ENCODE measurements at places on chromosomes 6 and 20.
A peak's percentile ranks its signal among the peaks of the same experiment; 100 is the strongest.

GRCh38 chr6:30364591-30364990, 19.6 kb downstream of the RPP21 start:
- no peak for DNase-seq
- H3K36me3 ChIP-seq = no peaks in the 10 kb centered on the region
- H3K27me3 ChIP-seq = no peaks in the 10 kb centered on the region
- H3K4me3 ChIP-seq = no peak overlapping the region
- no peaks in the 10 kb centered on the region for H3K4me1 ChIP-seq
- H3K27ac ChIP-seq = no peak overlapping the region

- no peaks in the 10 kb centered on the region for H3K27me3 ChIP-seq
- no peaks in the 10 kb centered on the region for H3K4me1 ChIP-seq
- DNase-seq = no peak
- no peaks in the 10 kb centered on the region for H3K36me3 ChIP-seq
- H3K4me3 ChIP-seq = no peak overlapping the region
Measured at GRCh38 chr20:42961771-42962170, 227.9 kb downstream of the PTPRT start.

- H3K4me1 ChIP-seq = peaks cover 20% of the 10 kb centered on the region
- peaks cover 32% of the 10 kb centered on the region for H3K36me3 ChIP-seq
- H3K27ac ChIP-seq = no peak overlapping the region
- H3K4me3 ChIP-seq = no peak overlapping the region
- no peaks in the 10 kb centered on the region for H3K27me3 ChIP-seq
- no peak for DNase-seq
Measured at GRCh38 chr6:13299403-13299821, 28.9 kb downstream of the TBC1D7 start.

DNA sequence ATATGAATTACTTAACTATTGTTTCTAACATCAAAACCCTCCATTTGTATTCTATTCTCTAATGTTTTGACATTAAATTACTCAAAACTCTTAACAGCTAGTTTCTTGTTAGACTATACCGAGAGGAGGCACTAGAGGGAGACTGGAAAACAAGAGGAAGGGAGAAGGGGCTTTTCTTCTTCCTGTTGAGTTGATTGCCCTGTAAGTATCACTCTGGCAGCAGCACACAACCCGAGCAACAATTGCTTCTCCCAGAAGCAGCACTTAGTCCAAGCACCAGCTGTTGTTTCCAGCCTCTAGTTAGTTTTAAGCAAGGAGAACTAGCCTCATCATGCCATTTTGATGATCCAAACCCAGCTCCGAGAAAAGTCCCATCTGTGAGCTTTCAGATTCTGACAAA, 603.8 kb downstream of the PRKN start:
- no peaks in the 10 kb centered on the region for H3K27me3 ChIP-seq
- no peak for DNase-seq
- no peak overlapping the region for H3K4me3 ChIP-seq

GRCh38 chr20:848193-848592, 14.7 kb downstream of the FAM110A start:
- H3K4me1 ChIP-seq = peaks cover 4% of the 10 kb centered on the region
- H3K27ac ChIP-seq = no peak overlapping the region
- H3K27me3 ChIP-seq = no peaks in the 10 kb centered on the region

DNA sequence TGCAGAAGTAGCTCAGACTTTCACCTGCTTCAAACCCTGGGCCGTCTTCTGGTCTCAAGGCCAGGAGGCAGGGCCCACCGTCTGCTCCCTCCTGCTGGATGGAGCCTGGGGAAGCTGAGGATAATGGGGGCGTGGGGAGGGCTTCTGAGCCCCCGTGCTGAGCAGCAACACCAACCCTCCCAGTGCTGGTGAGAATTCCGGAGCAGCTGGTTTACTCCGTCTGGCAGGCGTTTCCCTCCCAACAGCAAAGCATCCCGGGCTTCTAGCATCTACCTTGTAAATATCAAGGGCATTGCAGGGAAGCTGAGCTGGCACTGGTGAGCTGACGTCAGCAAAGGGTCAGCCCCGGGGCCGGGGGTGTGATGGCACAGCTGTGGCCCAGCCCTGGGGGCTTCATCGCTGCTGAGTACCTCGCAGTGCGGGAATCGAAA, 16.8 kb upstream of the CHRNA4 start:
- no peak for DNase-seq
- H3K27me3 ChIP-seq = no peaks in the 10 kb centered on the region
- H3K36me3 ChIP-seq = no peaks in the 10 kb centered on the region
- no peak overlapping the region for H3K4me3 ChIP-seq
- no peak overlapping the region for H3K27ac ChIP-seq

DNA sequence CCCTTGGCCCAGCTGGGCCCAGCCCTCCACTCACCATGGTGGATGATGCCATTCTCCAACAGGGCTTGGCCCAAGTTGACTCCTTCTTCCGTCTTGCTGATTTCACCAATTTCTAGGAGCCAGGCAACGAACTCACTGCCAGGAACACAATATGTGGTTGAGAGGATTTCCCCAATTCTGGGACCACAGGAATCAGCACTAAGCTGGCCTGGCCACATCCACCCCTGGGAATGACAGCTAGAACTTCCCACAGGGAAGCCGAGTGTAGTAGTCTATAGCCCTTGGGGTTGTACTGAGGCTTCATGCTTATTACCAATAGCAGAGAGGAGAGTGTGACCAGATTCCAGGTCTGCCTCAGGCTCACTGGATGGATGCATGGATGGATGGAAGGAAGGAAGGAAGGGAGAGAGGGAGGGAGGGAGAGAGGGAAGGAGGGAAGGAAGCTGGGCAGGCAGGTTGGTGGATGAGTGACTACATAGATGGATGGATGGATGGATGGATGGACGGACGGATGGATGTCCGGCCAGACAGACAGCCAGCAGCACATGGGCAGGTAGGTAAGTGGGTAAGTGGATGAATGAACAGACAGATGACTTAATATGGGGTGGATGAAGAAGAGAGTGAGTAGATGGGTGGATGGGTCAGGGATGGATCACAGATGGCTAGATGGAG, 146.5 kb downstream of the PREX1 start:
- H3K27ac ChIP-seq = no peak overlapping the region
- no peak overlapping the region for H3K4me3 ChIP-seq
- no peaks in the 10 kb centered on the region for H3K27me3 ChIP-seq
- DNase-seq = no peak
- peaks cover 6% of the 10 kb centered on the region for H3K36me3 ChIP-seq
- H3K4me1 ChIP-seq = peaks cover 8% of the 10 kb centered on the region

GRCh38 chr6:80235647-80236046, 129.2 kb downstream of the BCKDHB start:
- no peak overlapping the region for H3K27ac ChIP-seq
- H3K27me3 ChIP-seq = no peaks in the 10 kb centered on the region
- H3K4me1 ChIP-seq = no peaks in the 10 kb centered on the region
- no peak overlapping the region for H3K4me3 ChIP-seq
- no peaks in the 10 kb centered on the region for H3K36me3 ChIP-seq

- peak within 1 kb of the TSS; percentile 13 for H3K27ac ChIP-seq
- no peak for DNase-seq
- H3K27me3 ChIP-seq = no peaks in the 10 kb centered on the region
- no peaks in the 10 kb centered on the region for H3K4me1 ChIP-seq
- no peaks in the 10 kb centered on the region for H3K36me3 ChIP-seq
Measured at GRCh38 chr6:32164295-32164694, at the start of gene EGFL8. Gene EGFL8 (plus strand): TSS chr6:32164595. CDS start chr6:32166166, 1,571 bp downstream.

GRCh38 chr6:122007339-122007738, 392.1 kb upstream of the HSF2 start:
- no peaks in the 10 kb centered on the region for H3K36me3 ChIP-seq
- H3K4me1 ChIP-seq = no peaks in the 10 kb centered on the region
- no peaks in the 10 kb centered on the region for H3K27me3 ChIP-seq
- no peak overlapping the region for H3K4me3 ChIP-seq

DNA sequence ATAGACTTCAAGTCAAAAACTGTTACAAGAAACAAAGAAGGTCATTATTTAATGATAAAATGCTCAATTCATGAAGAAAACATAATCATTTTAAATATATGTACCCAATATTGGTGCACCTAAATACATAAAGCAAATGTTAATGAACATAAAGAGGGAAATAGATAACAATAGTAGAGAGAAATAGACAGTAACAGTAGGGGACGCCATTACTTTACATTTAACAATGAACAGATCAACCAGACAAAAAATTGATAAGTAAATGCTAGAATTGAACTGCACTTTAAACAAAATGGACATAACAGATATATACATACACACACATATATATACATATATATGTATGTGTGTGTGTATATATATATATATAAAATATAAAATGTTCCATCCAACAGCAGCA, 37.4 kb downstream of the IL22RA2 start:
- no peak for DNase-seq
- no peaks in the 10 kb centered on the region for H3K4me1 ChIP-seq
- H3K36me3 ChIP-seq = no peaks in the 10 kb centered on the region
- H3K27me3 ChIP-seq = no peaks in the 10 kb centered on the region
- no peak overlapping the region for H3K4me3 ChIP-seq

GRCh38 chr6:40860443-40860842, 178.6 kb downstream of the UNC5CL start:
- H3K4me3 ChIP-seq = no peak overlapping the region
- no peak overlapping the region for H3K27ac ChIP-seq
- no peaks in the 10 kb centered on the region for H3K36me3 ChIP-seq
- no peaks in the 10 kb centered on the region for H3K4me1 ChIP-seq
- DNase-seq = no peak
- no peaks in the 10 kb centered on the region for H3K27me3 ChIP-seq

DNA sequence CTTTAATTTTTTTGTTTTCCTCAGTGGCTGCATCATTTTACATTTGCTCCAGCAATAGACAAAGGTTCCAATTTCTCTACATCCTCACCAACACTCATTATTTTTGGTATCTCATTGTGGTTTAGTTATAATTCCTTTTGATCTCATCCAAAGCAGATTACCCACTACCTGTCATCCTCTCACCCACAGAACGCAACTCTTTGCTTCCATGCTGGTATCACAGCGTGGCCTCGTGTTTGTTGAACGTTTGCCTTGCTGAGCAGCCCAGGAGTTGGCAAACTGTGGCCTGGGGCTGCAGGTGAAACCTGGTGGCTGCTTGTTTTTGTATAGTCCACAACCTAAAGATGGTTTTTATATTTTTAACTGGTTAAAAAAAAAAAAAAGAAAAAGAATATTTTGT, 181.9 kb downstream of the BCAS1 start:
- no peak overlapping the region for H3K27ac ChIP-seq
- DNase-seq = no peak
- H3K36me3 ChIP-seq = no peaks in the 10 kb centered on the region
- H3K4me3 ChIP-seq = no peak overlapping the region

- H3K27me3 ChIP-seq = no peaks in the 10 kb centered on the region
- H3K4me1 ChIP-seq = no peaks in the 10 kb centered on the region
- no peak overlapping the region for H3K4me3 ChIP-seq
- DNase-seq = no peak
- H3K36me3 ChIP-seq = no peaks in the 10 kb centered on the region
Measured at GRCh38 chr6:40634429-40634828, 47.3 kb upstream of the LRFN2 start.

- DNase-seq = peak; percentile 51
- H3K4me1 ChIP-seq = no peaks in the 10 kb centered on the region
- H3K27ac ChIP-seq = peak overlapping the region; percentile 39
- H3K4me3 ChIP-seq = no peak overlapping the region
Measured at GRCh38 chr20:14415467-14415866, 78.1 kb upstream of the FLRT3 start.

DNA sequence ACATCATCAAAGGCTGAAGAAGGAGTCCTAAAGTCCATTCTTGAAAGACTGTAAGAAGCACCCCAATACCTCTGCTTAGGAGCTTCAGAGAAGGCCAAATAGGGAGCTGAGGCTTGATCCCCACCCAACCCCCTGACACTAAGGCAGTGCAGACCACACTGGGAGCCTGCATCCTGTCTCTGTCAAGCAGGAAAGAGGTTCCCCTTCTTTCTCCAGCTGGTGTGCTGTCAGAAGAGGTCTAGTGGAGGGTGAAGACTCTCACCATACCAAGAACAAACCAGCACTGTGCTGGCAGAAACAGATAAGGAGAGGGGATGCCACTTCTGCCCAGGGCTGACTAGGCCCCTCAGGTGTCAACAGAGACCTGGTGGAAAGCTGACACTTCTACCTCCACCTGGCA, 19.9 kb downstream of the GZF1 start:
- no peak for DNase-seq
- H3K4me1 ChIP-seq = no peaks in the 10 kb centered on the region
- H3K27ac ChIP-seq = no peak overlapping the region
- H3K36me3 ChIP-seq = no peaks in the 10 kb centered on the region
- no peaks in the 10 kb centered on the region for H3K27me3 ChIP-seq

GRCh38 chr6:168390749-168391420, 50.1 kb upstream of the SMOC2 start:
- no peaks in the 10 kb centered on the region for H3K4me1 ChIP-seq
- H3K27ac ChIP-seq = no peak overlapping the region
- peak; percentile 27 for DNase-seq
- H3K36me3 ChIP-seq = no peaks in the 10 kb centered on the region
- H3K4me3 ChIP-seq = no peak overlapping the region

DNA sequence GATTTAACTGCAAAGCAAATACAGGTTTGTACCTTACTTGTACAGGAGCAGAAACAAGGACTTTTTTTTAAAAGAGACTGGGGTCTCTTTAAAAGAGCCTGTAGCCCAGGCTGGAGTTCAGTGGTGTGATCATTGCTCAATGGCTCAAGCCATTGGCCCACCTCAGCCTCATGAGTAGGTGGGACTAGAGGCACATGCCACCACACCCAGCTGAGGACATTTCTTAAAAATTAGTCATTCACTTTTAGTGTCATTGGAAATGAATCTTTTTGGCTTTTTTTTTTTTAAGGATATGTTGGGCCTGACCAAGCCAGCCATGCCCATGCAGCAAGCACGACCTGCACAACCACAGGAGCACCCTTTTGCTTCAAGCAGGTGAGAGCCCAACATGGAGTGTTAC, 16.9 kb downstream of the SEC23B start:
- H3K27me3 ChIP-seq = no peaks in the 10 kb centered on the region
- no peak for DNase-seq
- no peaks in the 10 kb centered on the region for H3K36me3 ChIP-seq
- no peak overlapping the region for H3K27ac ChIP-seq
